ENCODE measurements at places on chromosomes 1 and 21.

GRCh38 chr21:46675595-46676280 is 40.3 kb downstream of the PRMT2 start:
- no peak for DNase-seq

GRCh38 chr1:207329469-207329868 is 8.0 kb downstream of the CD55 start:
- no peak for DNase-seq

DNA sequence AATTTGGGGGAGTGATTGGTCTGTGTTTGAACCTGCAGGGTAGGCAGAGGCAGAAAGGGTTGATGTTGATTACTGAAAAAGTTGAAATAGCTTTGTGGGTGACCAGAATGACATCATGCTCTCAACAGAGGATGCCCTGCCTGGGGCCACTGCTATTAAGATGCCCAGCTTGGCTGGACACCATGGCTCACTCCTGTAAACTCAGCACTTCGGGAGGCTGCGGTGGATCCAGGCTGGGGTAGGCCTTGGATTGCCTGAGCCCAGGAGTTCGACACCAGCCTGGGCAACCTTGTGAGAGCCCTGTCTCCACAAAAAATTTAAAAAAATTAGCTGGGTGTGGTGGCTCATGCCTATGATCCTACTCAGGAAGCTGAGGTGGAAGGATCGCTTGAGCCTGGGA is 42.8 kb upstream of the CACNA1E start:
- no peak for DNase-seq

DNA sequence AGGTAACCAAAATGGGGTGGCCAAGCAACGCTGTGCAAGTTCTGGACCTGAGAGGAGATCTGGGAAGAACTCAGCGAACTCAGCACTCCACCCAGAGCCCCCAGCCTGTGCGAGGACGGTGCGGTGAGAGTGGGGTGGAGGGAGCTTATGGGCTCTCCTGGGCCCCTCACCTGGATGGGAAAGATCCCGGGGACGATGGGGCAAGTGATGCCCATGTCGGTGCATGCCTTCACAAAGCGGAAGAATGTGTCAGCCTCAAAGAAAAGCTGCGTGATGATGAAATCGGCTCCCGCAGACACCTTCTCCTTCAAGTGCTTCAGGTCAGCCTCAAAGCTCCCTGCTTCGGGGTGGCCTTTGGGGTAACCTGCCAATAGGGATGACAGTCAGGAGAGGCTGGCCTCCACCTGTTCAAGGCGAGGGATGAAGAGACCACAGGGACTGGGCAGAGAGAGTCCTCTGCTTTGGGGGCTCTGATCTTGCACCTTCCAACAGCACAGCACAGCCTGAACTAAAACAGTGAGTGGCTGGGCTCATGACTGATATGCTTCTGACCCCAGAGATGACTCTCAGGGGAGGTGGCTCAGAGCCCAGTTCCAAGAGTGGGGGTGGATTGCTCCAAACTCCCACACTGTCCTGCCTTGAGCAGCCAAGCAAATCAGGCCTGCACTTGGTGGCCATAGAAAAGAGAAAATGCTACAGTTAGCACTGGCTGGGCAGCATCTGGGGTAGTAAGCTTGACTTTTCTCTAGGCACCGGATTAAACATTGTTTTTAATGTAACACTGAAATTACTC is 9.5 kb downstream of the MTHFR start:
- DNase-seq: no peak

GRCh38 chr1:111195002-111195684 is 5.3 kb downstream of the DENND2D start:
- no peak for DNase-seq

DNA sequence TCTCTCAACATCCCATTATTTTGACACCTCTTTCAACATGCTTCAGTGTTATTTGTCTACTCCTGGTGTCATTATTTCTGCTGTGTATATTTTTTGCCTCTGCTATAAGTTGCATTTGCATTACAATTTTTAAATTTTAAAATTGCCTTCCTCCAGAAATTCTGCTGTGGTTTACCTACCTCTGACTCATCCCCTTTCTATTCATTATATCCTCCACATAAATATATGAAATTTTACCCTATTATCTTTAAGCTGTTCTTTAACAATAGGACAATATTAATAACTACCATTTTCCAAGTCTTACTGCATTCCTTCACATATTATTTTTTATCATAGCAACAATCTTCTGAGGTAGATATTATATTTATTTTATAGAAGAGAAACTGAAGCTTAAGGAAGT is 178.1 kb upstream of the NRIP1 start:
- no peak for DNase-seq

- no peak for DNase-seq
Observed at GRCh38 chr1:8441426-8441825, 123.5 kb downstream of the SLC45A1 start.

DNA sequence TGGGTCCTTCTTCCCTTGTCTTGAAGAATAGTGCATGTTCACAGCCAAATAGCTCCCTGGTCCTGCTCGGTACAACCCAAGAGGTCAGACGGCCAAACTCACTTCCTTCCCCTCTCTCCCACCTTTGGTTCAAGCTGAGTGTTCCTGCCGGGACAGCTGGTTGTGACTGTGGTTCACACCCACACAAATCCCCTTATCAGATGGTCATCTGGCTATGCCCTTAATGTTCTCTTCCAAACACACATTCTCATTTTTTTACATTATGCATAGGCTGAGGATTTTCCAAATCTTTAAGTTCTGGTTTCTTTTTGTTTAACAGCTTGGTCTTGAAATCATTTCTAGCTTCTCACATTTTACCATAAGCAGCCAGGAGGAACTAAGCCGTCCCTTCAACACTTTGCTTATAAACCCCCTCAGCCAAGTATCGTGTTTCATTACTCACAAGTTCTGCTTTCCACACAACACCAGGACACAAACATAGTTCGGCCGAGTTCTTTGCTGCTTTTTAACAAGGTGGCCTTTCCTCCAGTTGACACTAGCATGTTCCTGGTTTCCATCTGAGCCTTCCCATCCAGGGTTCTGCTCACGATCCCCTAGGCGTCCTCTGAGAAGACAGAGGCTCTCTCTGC is 19.7 kb upstream of the TSPEAR start:
- DNase-seq: no peak

GRCh38 chr1:11207898-11208611 is 18.9 kb downstream of the ANGPTL7 start:
- no peak for DNase-seq

DNA sequence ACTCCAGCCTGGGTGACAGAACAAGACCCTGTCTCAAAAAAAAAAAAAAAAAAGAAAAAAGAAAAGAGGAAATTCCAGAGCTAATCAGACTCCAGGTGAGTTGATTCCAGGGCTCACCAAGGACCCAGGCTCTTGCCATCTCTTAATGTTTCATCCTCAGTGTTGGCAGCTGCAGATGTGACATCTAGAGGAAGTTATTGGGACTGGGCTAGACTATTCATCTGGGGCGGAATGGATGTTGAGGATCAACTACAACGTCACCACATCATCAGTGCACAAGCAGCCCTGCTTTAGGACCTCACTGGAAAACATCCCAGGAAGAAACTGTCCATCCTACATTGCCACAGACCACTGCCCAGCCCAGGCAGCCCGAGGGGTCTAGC is 28.6 kb upstream of the PARP1 start:
- no peak for DNase-seq

GRCh38 chr21:33761441-33762036 is 119.2 kb downstream of the ITSN1 start:
- DNase-seq: no peak

DNA sequence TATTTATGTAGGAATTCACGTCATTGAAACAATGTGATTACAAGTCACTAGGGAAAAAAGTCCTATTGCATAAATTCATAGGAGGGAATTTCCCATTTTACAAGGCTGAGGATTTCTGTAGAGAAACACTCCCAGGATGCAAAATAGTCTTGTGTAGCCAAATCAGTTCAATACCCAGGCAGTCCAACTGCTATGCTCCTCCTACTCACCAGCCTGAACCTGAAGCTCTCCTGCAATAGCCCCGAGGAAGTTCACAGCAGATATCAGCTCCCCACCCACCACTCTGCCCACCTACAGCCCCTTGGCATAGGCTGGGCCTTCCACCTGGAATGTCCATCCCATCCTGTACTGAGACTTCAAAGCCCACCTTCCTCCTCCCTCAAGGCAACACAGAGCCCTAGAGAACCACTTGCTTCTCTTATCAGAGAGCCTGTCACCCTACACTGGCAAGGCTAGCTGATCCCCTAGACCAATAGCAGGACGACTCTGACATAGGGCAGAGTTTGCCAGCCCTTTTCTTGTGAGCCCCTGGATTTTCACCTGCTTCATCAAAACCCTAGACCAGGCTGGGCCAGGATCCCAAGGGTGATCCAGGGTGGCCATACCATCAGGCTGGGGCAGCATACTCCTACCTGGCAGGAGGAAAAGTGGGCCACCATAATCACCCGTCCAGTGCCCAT is 1.5 kb downstream of the LSS start:
- no peak for DNase-seq

GRCh38 chr21:27275294-27275927 is 308.5 kb upstream of the ADAMTS5 start:
- no peak for DNase-seq

GRCh38 chr21:34921151-34921550 is 128.0 kb downstream of the RUNX1 start:
- DNase-seq: no peak

GRCh38 chr1:24067978-24068377 is 44.0 kb downstream of the MYOM3 start:
- DNase-seq: no peak

DNA sequence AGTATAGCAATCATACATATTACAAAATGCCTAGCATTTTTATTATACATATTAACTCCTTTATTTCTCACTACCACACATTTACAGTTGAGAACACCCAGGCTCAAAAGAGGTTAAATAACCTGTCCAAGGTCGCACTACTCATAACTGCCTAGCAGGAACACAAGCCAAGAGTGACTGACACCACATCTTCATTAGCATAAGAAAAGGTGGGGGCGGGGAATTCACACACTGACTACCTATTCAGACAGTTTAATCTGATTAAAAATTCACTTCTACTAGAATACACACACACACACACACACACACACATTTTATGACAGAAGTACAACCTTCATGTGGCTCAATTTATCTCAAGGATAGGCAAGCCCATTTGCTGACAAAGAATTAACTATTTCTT is 77.8 kb upstream of the CACHD1 start:
- no peak for DNase-seq

DNA sequence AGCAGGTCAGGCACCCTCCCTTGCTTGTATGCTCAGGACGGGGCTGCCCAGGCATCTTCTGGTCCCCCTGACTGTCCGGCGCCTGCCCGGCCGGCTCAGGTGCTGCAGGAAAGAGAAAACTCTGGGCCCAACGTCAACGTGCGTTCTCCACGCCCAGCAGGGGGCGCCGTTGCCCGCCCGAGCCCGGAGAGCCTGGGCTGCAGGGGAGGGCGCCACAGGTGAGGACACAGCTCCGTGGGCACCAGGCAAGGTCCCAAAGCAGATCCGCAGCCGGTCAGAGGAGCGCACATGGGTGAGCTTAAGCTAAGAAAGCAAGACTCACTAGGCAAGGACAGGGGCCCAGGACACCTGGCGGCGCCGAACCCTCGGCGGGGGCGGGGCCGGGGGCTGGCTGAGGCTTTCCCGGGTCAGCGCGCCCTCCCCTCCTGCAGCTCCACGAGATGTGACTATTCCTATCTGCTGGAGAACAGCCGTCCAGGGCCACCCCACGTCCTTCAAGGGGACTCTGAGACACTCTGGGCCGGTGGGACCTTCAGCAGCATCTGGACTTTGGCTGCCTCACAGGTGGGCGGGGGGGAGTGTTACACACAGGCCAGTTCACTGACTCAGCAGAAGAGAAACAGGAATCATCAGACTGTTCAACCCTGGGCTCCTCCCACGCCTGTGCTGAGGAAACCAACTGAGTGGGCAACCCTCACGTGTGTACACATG is 29.3 kb downstream of the KRTAP10-1 start:
- DNase-seq: no peak
